Activated CD8-positive, alpha-beta memory T cell treated with anti-CD3 and anti-CD28 coated beads, Interleukin-2, amount 50 U/mL, for 4 hours (primary cell): ENCODE measurements at places on chromosomes 3 and 15.

GRCh38 chr3:139129892-139130291 is 85.2 kb upstream of the PRR23C start:
- DNase-seq, result no peak

- DNase-seq, result no peak
Measured at GRCh38 chr15:95086531-95087252, 855.3 kb downstream of the MCTP2 start.

DNA sequence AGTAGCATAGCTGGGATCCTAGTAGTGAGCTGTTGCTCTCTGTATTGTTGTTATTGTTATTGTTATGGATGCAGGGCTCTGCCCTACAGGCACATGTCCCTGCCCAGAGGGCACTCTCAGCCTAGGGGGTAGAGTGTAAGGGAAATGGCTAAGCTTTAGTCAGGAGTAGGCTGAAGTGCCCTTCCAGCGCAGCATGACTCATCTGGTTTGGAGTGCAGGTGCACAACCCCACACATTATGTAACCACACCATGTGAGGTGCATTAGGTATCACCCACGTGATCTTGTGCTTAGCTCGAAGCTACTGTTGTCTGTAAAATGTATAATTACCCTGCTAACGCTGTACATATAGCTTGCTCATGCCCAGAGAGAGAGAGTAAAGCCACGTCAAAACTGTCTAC is 48.3 kb upstream of the TIPARP start:
- no peak for DNase-seq

DNA sequence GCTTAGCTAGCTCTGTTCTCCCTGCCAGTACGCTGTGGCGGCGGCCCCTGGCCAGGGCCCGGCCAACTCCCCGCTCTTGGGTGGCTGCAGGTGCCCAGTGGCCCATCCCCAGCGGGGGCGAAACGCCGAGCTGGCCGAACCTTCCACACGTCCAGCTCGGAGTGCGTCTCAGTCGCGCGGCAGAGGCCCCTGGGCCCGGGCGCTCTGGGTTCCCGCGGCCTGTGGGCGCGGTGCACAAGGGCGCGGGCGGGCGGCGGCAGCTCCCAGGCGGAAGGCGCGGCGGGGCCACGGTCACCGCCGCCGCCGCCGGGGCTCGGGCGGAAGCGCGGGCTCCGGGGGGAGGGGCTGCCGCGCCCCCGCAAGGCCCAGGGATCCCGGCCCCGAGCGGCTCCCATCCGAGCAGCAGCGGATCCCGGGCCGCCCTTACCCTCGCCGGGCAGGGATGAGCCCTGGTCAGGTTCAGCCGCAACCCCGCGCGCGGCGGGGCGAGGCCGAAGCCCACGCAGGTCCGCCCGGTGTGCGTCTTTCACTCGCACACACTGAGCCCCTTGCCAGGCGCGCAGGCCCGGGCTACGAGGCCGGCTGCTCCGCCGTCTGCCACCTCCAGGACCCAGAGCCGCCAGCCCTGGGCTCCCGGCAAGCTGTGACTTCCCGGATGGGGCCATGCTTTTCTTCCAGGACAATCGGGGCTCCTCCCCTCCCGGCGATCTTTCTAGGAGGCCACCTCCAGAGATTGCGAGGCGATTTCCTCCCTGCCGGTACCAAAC is 54.2 kb downstream of the CCDC54 start:
- DNase-seq, result peak; percentile 36

GRCh38 chr3:168336276-168336675 is 240.6 kb upstream of the GOLIM4 start:
- DNase-seq, result no peak

DNA sequence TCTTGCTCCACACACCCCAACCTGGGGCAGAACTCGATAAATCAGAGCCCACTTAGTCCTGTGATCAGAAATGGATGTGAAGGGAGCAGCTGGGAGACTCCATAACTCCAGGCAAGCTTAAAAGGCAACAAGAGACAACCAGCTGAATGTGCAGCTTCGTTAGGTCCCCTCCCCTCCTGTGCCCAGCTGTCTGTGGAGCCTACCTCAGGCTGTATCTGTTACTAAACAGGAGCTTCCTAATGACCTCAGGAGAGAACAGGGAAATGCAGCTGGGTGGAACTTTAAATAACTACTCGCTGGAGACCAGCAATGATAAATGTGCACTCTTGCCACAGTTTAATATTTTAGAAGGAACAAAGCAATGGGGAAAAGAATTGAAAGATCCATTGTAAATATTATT is 25.9 kb downstream of the SLC9A9 start:
- DNase-seq, result no peak

GRCh38 chr3:160108362-160108761 is 116.9 kb upstream of the C3orf80 start:
- no peak for DNase-seq

GRCh38 chr3:29554566-29554965 is 273.7 kb downstream of the RBMS3 start:
- no peak for DNase-seq

DNA sequence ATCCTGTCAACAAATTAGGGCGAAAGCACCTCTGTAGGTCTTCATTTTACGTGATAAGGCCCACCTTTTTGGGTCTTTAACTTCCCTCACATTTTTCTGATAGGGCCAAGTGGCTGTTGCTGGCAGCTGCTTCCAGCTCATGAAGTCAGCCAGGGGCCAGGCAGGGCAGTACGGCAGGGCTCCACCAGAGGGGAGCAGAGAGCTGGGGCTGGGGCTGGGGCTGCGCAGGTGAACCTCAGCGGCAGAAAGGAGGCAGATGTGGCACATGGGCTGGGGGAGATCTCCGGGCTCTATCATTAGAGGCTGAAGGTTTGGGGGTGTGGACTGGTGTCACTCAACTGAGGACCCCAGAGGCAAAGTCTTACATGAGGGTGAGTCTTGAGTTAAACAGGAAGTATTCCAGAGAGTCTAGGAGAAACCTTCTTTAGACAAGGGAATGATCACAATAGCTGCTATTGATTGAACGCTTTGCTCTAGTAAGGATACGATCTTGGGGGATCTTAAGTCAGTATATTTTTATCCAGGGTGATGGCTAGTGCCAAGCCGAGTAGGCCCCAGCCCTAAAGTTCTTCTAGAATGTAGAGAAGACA is 62.8 kb upstream of the MEX3B start:
- peak; percentile 62 for DNase-seq

DNA sequence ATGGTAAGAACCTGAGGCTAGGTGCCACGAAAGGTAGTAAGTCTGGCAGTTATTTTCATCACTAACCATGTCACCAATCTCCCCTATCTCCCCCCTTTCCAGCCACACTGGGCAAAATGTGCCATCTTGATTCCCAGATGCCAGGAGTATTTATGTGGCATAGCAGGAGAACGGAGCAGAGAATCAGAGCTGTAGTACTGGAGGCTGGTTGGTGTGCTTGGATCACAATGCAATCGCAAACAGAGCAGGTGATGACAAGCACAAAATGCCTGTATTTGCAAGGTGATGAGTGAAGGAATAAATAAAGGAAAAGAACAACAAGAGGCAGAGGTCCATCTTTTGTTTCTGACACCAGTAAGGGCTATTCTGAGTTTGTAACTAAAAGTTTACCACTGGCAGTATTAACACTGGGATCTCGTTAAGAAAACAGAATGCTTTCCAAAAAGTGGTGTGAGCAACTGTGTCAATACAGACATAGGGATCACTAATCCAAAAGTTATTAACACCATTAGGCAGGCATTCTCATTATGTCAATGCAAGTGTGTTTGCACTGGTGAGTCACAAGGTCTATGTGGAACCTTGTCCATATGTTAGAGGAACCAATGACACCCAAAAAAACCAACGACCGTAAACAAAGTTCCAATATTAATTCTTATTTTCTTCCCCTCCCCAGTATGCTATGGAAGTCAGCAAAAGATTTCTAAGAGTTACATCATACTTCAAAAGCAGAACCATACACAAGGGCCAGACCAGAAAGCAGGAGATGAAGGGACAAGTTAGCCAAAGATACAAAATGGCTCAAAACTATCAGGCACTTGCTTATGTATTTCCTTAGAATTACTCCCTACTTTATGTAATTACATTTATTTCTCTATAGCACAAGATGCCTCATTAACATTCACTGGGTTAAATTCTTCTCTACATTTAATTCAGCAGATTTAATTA is 556.6 kb downstream of the FOXP1 start:
- DNase-seq, result no peak
